ENCODE measurements at places on chromosomes 3 and 15.

GRCh38 chr3:160346511-160346910, 52.5 kb downstream of the IFT80 start:
- no peak for DNase-seq

- DNase-seq = no peak
Observed at GRCh38 chr15:40582726-40583246, 11.3 kb upstream of the KNL1 start.

GRCh38 chr3:172606021-172606420, 82.8 kb upstream of the TNFSF10 start:
- no peak for DNase-seq

- DNase-seq = no peak
Observed at GRCh38 chr3:133466531-133467386, 66.9 kb downstream of the BFSP2 start.

DNA sequence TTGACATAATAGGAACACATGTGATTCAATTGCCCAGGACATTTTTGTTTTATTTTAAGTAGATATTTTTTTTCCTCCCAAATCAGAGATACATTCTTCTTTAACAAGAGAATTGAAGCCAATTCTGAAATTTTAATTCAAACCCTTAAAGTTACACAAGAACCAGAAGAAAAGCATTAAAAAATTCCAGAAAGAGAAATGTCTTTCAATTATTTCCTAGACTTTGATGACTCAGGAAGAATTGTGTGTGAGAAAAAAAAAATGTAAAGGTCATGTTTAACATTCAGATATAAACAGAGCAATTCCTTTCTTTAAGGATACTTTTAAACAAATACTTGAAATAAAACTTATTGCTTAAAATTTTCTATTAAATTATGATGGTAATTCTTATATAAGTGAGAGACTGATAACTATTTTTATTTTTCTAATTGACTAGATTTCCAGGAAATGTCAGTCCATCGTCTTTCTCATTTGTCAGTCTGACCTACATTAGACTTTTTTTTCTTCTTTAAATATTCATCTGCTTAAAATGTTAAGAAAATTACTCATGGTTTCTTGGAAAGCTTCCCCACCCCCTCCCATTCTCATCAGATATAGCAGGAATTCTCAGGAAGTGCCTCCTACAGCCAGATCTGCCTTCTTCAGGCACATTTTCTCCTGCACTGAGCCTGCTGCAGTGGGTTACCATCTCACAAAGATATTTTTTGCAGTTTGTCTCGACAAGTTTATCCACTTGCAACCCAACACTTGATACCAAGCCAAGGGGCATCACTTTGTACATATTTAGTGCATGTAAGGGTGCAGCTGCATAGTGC, 261.8 kb upstream of the CBLB start:
- DNase-seq = no peak

DNA sequence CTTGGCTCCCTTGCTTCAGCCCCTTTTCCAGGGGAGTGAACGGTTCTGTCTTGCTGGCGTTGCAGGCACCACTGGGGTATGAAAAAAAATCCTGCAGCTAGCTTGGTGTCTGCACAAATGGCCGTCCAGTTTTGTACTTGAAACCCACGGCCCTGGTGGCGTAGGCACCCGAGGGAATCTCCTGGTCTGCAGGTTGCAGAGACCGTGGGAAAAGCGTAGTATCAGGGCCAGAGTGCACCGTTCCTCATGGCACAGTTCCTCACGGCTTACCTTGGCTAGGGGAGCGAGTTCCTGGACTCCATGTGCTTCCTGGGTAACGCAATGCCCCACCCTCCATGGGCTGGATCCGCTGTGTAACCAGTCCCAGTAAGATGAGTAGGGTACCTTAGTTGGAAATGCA, 214.9 kb downstream of the UBE2E2 start:
- DNase-seq = no peak

GRCh38 chr15:99556011-99556410, 9.8 kb upstream of the MEF2A start:
- DNase-seq = no peak

GRCh38 chr3:131162516-131162915, 135.8 kb downstream of the NEK11 start:
- no peak for DNase-seq

DNA sequence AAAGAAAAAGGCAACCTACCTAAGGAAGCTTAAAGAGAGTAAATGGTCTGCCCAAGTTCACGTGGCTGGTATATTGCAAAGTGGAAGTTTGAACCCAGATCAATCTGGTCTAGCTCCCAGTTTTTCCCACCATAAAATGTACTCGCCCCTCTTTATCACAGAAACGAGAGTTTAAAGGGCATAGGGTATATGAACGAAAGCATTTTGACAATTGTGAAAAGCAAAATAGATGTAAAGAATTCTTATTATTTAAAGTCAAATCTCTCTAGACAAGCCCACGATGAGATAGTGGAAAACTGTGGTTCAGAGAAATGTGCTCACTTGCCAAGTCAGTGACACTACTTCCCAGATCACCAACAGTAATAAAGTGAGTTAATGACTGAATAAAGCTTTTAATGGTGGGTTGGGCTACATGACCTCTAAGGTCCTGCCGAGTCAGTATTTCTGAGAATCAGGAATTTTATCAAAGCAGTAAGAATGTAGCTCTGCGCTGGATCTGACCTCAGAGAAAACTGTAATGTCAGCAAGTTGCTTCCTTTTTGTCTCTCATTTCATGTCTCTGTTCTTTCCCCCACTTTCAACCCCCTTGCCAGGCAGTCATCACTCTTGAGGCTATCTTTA, 23.3 kb upstream of the NEO1 start:
- DNase-seq = no peak

- DNase-seq = no peak
Observed at GRCh38 chr15:74857671-74858368, 14.9 kb upstream of the ULK3 start.

DNA sequence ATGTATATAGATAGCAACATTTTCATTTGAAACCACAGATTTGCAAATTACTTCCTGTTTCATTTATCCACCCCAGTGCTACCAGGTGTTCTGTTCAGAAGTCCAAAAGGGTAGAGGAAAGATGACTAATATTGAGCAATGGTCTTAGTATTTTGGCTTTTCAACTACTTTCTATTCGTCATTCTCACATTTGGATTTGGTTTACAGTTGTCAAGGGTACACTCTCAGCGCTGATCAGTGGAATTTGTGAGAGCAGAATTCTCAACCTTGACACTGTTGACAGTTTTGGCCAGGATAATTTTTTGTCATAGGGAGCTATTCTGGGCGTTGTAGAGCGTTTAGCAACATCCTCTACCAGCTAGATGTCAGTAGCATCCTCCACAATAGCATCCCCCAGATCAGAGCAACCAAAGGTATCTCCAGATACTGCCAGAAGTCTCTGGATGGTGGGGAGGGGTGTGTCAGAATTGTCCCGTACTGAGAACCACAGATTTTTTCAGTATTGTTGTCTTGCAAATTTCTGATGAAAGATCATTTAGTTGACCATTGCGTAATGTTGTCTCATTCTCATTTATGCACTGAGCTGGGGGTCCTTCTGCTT, 4.2 kb downstream of the HMCES start:
- DNase-seq = peak; percentile 41

- no peak for DNase-seq
Observed at GRCh38 chr15:87638554-87639083, 617.9 kb downstream of the NTRK3 start.

DNA sequence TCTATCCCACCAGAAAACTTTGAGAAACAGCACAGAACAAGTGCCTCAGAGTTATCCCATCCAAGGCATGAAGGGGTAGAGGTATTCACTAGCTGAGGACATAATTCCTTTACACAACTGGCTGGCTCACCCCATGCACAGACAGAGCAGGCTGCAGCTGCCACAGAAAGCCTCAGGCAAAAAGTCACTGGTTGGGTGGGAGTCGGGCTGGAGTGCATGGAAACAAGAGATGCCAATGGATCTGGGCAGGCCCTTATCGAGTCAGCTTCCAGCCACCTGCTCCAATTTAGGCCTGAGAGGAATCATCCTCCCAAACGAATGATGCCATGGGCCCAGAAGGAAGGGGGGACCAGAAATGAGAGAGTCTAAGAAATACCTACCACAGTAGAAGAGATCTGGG, 83.0 kb downstream of the RSL24D1 start:
- no peak for DNase-seq

DNA sequence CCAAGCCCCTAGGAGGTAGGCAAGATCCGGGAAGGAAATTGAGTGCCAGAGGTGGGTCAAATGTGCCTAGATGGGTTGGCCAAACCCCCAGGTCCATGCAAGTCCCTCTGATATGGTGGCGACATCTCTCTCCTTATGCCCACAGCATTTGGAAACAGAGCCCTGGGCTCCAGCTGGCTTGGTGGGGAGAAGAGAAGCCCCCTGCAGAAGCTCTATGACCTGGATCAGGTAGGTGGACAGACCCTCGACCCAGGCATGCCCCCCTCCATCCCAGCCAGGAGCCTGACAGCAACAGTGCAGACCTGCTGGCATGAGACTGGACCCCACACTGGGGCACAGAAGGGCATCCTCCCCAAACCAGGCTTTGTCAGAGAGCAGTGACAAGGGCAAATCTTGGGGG, 12.2 kb downstream of the CHST13 start:
- no peak for DNase-seq

- DNase-seq = no peak
Observed at GRCh38 chr3:56157693-56158362, 310.4 kb downstream of the ERC2 start.

- DNase-seq = no peak
Observed at GRCh38 chr3:148089171-148089570, 608.5 kb upstream of the AGTR1 start.

GRCh38 chr3:14806641-14807263, 12.0 kb upstream of the FGD5 start:
- no peak for DNase-seq

DNA sequence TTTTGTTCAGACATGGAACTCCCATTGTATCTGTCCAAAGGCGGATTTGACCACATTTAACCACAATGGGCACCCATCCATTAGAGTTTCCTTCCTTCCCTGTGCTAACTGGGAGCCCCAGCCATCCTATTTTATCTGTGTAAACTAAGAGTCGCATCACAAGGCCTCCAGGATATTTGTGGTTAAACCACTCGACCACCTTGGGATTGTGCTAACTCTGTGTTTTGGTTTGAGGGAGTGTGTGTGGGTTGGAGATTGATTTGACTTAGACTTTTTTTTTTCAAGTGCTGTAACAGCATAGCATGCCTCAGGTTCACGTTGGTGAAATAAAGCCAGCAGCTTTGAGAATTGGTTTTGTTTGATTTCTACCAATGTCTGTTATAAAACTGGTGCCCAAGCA, 100.4 kb upstream of the TP63 start:
- DNase-seq = no peak

- no peak for DNase-seq
Observed at GRCh38 chr3:121175083-121175482, 267.1 kb downstream of the STXBP5L start.

DNA sequence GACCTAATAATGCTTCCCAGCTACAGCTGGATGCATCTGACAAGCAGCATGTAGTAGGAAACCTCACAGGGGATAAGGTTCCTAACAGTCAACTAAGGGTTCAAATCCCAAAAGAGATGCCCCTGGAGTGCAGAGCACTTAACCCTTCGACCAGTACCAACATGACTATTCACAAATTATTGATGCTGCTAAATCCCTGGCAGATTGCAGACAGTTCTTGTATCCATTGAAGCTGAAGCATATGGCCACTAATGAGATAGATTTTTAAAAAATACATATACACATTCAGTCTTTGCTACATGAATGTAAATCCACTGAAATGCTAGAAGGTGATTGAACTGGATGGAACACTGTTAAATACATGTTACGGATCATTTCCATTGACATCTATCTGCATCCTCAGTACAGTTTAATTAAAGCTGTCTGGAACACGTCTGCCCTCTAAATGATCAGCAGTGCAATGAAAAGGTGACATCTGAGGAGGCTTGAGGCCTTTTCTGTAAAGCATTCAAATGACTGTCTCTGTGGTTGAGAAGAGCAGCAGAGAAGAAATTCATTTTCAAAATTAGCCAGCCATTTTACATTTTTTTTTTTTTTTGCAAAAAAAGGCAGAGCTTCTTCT, 19.5 kb upstream of the NANOGP8 start:
- DNase-seq = no peak

- DNase-seq = no peak
Observed at GRCh38 chr3:107868449-107868848, 222.4 kb downstream of the CD47 start.

GRCh38 chr15:40937762-40938535, 8.8 kb downstream of the DLL4 start:
- peak; percentile 32 for DNase-seq

DNA sequence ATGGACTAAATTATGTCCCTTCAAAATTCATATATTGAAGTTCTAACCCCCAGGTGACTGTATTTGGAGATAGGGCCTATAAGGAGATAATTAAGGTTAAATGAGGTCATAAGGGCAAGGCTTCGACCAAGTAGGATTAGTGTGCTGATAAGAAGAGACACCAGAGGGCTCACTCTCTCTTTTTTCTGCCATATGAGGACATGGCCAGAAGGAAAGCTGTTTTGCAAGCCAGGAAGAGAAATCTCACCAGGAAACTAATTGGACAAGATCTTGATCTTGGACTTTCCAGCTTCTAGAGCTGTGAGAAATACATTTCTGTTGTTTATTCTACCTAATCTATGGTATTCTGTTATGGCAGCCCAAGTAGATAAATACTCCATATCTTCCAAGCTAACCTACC, 503.6 kb upstream of the NAALADL2 start:
- no peak for DNase-seq

GRCh38 chr3:17749281-17749680, 6.8 kb upstream of the TBC1D5 start:
- peak; percentile 21 for DNase-seq

DNA sequence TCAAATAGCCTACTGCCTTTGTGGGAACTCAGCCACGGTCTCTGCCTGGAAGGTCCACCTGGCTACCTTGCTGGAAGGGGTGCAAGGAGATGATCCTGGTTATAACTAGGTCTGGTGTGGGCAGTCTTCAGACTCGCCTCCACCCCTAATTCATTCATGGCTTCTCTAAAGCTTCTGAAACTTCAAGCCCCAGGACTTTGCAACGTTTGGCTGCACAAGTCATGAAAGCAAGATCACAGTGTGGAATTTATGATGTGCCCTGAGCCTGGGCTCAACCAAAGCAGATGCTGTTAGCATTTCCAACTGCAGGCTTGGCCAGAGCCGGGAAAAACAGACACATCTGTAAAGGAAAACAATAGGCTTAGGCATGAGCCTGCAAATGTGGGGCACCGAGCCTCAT, 200.4 kb upstream of the WNT5A start:
- DNase-seq = no peak

- DNase-seq = no peak
Observed at GRCh38 chr3:98325055-98325454, 28.6 kb upstream of the OR5K4 start.

DNA sequence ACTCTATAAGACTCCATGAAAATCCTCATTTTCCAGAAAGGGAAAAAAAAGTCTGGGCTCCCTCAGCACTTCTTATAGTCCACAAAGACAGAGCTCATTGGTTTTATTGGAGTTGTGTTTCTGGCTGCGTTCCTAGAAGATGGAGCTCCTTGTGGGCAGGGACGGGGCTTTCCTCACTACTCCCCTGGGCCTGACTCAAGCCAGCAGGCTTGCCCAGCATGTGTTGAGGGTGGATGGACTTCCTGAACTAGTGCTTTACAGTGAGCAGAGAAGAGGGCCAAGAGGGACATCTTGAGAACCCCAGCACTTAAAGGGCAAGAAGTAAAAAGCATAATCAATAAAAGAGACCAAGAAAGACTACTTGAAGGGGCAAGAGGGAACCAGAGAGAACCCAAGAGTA, 43.2 kb upstream of the EPHB1 start:
- no peak for DNase-seq

- DNase-seq = peak; percentile 40
Observed at GRCh38 chr15:38562278-38562677, 2.3 kb downstream of the RASGRP1 start.
